ENCODE measurements at places on chromosomes 5 and 9.
A peak's percentile ranks its signal among the peaks of the same experiment; 100 is the strongest.

DNA sequence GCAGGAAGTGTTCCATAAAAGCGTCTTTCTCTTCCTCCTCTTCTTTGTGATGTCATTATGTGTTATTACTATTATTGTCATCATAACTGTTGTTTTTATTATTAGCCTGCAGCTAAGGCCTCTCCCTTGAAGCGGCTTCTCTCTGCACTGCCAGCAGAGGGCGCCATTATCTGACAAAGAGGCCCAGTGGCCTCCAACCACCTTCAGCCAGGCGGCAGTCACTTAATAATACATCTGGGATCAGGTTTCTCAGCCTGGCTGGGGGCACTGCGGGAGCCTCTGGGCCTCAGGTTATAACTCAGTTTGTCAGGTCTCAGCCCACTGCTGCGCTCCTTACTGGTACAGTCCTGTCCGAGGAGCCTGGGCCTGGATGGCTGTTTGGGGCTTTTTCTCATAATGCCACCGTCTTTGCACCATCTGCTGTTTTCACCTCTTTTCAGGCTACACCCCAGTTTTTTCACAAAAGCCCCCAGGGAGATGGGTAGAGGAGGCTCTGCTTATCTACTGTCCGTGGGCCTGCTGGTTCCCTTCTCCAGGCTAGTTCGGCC, 281.9 kb downstream of the NSG2 start:
- DNase-seq, result peak; percentile 10

- DNase-seq, result no peak
Observed at GRCh38 chr5:163190283-163190682, 247.1 kb upstream of the CCNG1 start.

DNA sequence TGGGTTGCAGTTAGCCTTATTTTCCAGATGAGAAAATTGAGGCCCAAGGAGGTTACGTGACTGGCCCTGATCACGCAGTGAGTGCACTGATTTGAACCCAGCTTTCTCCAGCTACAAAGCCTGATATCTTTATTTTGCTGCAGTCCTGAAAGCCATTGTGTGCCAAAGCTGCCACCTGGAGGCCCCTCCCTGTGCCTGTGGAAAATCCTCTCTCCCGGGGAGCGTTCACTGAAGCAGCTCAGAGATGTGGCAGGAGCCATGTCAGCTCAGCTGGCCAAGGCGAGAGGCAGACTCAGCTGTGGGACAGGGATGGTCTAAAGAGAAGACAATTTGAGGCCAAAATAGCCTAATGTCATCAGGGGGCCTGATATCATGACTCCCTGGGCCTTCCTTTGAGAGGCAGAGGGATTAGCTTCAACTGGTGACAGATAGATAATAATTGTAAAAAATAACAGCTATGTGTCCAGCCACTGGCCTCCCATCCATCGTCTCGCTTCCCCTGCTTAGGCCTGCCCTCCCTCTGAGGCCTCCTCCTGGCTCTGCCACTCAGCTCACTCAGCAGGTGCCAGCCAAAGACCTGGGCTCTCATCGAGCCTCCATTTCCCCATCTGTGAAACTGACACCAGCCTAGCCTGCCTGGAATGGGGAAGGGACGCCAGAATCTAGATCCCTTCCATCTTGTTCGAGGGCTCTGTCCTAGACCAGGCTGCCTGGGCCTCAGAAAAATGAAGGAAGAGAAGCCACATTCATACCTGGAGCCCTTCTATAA, 74.3 kb upstream of the GGTA1 start:
- DNase-seq, result no peak

DNA sequence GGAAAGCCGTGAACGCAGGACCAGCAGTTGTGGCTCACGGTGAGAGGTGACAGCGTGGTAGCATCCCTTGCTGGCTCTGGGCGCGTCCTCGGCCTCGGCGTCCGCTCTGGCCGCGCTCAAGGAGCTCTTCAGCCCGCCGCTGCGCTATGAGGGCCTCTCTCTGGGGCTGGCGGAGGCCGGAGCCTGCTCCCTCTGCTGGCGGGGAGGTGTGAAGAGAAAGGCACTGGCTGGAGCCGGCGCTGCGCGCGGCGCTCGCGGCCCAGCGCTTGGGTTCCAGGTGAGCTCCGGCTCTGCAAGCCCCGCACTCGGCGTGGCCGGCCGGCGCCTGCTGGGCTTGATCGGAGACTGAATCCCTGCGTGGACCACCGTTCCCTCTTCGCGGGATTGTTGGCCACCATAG, 705.6 kb downstream of the SEMA5A start:
- no peak for DNase-seq

GRCh38 chr5:87432460-87432859, 19.7 kb upstream of the CCNH start:
- no peak for DNase-seq

DNA sequence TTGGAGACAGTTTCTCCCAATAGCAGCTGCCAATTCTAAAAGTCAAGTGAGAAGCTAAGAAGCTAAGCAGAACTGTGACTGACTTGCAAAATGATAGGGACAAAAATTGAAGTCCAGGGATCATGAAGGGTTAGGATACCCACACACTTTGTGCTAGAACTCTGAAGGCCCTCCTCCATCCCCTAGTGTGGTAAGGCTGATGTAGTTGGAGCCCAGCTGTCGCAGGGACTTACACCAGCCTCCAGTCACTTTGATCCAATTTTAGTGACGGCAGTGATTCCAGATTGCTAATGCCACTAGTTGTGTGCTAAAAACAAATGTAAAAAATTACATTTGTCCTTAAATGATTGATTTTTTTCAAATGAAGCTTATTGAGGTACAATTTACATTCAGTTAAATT, 742.7 kb upstream of the ZNF608 start:
- no peak for DNase-seq

DNA sequence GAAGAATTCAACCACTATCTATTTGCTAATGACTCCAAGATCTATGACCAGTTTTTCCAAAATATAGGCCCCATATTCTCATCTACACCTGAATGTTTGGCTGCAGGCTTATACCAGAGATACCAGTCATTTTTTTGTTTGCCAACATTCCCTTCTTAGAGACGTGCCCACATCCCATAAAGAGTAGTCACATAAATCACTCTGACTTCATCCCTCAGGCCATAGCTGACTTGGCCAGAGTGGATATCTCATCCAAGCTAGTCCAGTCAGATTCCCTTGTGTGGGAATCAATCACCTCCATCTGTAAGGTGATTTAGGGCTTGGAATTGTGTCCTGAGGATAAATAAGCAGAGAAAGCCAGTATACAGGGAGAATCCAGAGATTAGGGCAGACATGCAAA, 124.3 kb upstream of the SLC24A2 start:
- DNase-seq, result no peak

- no peak for DNase-seq
Observed at GRCh38 chr5:21085791-21086190, 1097.8 kb upstream of the CDH18 start.

DNA sequence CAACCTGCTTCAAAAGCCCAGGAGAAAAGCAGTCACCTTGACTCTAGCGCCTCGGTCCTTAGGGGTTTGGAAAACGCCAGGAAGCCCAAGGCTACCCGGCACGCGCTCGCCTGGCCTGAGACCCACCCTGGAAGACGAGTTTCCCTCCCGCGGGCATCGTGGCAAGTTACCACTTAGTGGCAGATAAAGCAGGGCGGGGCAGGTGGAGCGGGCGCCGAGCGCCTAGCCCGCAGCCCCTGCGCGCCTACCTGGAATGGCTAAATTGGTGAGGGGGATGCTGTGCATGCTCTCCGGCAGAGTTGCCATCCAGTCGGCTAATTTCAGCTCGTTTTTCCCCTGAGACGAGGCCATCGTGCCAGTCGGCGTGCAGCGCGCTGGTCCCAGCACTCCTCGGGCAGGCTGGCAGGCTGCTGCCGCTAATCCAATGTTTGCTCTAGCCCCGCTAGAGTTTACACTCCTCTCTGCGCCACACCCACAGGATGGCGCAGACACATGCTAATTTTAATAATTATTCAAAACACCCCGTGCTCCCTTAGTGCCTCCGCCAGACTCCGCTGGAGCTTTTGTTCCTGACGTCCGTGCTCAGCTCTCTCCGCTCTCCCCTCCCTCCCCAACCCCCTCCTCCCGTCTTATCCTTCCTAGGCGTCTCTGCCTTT, at the start of gene PLCXD3:
Gene PLCXD3, minus strand, starts transcription at position 426 of the 656 bp plus-strand sequence. Its CDS starts 75 bp downstream, at position 351.
- DNase-seq, result no peak

- DNase-seq, result no peak
Observed at GRCh38 chr5:75009556-75010345, 42.6 kb downstream of the GCNT4 start.

DNA sequence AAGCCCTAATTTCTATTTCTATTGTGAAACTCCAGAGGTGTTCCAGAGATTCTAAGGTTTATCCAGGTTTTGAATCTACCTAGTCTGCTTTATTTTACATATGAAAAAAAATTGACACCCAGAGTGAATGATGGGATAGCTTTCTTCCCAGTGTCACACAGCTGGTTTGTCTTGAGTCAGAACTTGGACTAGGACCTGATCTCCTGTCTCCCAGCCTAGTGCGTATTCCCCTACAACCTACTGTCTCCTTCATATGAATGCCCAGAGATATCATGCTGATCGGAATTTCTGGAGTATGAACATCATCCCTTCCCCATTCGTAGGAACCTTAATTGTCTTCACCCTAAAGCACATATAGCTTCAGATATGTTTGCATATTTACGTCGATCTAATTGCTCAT, 524.2 kb downstream of the SPATA31D1 start:
- DNase-seq, result no peak
